ENCODE measurements at places on chromosomes 6 and 20.

- peak; percentile 6 for DNase-seq
These were observed 43.6 kb upstream of the PHACTR3 start for GRCh38 chr20:59560588-59561227.

DNA sequence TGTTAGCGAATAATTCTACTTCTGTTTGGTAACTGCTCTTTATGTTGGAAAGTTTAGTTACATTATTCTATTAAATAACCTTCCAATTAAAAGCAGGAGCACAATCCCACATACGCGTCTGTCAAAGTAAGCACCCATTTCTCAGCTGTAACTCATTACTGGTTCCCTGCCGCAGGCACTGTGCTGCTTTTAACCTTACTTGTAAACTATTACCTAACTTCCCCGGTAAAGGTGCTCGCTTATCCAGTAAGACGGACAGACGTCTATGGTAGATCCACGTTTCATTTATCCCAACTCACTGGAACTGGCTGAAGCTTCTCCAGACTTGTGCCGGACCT, 529 bp upstream of the ENPP4 start:
- DNase-seq = no peak

GRCh38 chr6:167570460-167571400, 245.8 kb downstream of the TTLL2 start:
- DNase-seq = no peak

DNA sequence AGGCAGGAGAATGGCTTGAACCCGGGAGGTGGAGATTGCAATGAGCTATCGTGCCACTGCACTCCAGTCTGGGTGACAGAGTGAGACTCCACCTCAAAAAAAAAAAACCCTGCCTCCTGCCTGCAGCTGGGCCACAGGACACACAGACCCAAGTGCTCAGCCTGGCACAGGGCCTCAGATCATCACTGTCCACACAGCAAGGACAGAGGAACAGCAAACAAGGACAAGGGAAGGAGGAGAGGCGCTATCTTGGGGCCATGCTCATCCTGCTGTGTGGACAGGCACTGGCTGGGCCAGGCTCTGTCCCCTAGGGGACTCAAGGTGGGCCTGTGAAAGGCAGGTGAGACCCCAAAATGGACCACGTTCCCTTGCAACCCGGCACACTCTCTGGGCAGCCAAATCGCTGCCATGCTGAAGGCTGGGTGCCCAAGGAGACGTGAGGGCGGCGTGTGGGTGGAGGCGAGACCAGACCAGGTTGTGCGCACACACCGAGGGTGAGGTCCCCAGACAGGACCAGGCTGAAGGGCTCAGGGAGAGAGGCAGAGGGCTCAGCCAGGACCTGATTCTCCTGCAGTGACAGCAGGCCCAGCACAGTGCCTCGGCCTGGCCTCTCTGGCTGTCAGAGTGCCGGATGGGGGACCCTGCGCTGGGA, 9.1 kb downstream of the UCKL1 start:
- no peak for DNase-seq

DNA sequence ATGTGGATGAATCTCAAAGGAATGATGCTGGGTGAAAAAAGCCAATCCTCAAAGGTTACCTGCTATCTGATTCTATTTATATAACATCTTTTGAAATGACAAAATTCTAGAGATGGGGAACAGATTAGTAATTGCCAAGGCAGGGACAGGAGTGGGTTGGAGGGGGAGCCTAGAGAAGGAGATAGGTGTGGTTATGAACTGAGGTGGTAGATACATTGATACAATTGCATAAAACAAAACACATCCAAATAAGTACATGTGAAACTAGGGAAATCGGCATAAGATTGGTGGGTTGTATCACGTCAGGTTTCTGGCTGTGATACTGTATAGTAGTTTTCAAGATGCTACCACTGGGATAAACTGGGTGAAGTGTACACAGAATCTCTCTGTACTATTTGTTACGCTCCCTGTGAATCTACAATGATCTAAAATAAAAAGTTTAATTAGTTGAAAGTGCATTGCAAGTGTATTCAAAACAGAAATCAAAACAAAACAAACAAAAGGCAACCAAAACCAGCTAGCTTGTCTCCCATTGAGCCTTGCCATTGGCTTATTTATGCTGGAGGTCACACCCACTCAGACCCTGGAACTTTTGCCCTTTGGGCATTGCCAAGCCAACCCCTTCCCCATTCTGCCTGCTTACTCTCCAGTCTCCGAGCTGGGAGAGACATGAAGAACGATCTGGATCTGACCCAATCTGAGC, 27.8 kb downstream of the PPP1R16B start:
- DNase-seq = no peak

- no peak for DNase-seq
These were observed 317.5 kb downstream of the HIVEP2 start for GRCh38 chr6:142627474-142627873.

DNA sequence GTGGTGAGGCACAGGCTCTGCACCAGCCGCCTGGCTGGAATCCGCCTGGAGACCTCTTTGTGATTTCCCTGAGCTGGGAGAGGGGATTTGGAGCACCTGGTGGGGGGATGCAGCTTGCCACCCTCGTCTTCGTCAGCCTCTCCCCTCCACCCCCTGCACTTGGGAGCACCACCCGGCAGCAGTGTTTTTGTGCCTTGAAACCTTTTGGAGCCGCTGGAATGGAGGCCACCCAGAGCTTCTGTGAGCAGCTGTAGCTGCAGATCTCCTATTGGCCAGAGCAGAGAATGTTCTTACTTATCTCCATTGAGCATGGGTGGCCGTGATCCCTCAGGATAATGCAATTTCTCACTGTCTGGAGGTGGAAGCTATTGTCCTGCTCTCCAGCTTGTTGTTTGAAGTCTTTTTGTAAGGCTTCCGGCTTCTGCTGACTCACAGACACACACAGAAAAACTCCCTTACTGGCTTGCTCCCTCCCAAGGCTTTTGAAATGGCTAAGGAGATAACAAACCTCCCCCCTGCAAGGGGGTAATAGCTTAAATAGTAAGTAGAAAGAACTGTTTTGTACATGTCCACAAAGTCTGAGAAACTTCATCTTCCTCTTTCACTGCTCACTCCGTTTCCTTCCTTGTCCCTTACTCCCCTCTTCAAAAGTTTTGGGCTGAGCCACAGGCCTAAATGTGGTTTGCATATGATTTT, 271.2 kb downstream of the PRL start:
- peak; percentile 88 for DNase-seq

DNA sequence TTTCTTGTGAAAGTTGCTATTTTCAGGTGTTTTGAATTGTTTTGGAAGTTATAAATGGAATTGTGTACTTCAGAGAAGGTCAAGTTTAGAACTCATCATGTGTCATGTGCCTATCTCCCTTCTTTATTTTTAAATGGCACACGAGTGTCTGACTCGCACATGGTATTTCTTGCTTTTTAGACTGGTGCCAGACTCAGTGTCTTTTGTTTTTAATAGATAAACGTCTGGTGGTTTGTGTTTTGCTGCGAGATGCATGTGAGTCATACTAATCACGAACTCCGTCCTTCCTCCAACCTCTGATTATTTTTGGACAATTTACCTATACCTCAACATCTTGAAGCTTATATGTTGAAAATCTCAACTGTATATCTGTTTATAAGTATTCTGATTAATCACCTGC, 292.1 kb downstream of the CDKAL1 start:
- DNase-seq = peak; percentile 24

DNA sequence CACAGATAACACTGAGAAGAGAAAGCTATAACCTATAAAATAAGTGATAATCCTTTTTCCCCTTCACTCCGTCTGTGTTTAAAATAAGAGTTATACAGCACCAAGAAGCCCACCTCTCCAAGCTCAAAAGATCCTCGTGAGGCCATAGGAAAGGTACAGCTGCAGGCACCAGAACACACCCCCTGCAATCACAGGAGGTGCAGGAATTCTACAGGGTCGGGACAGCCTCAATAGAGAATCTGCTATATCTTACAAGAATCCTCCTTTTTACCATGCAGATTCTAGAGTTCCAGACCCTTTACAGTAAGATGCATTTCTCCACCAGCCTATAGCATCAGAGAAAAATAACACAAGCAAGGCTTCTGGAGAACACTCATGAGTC, 5.0 kb upstream of the ADGRF1 start:
- no peak for DNase-seq
